ENCODE measurements at places on chromosomes 1 and 21. TPM values are rescaled to one million over a fixed set of nuclear protein-coding genes. Genes with fewer than 3 reads are reported as not detected.

The BNIPL gene
- 0.44 TPM for total RNA-seq

The RCSD1 gene
- 1.7 TPM for total RNA-seq

The MR1 gene
- total RNA-seq = 10.9 TPM

The NPHS2 gene
- not detected for total RNA-seq

The PLA2G2C gene
- not detected for total RNA-seq

The SPOCD1 gene
- 2.1 TPM for total RNA-seq

The HUNK gene
- 6.5 TPM for total RNA-seq

The MRPL55 gene
- 64.0 TPM for total RNA-seq

The DLGAP3 gene
- 4.1 TPM for total RNA-seq

The TSPAN2 gene
- total RNA-seq = 11.1 TPM

The PTPN22 gene
- total RNA-seq = 0.43 TPM

The TMEM125 gene
- 0.68 TPM for total RNA-seq

The LDLRAD1 gene
- total RNA-seq = 0.25 TPM

The CDC42BPA gene
- total RNA-seq = 69.8 TPM

The OLIG2 gene
- 0.18 TPM for total RNA-seq

The TNFAIP8L2 gene
- 0.25 TPM for total RNA-seq

The LRRC38 gene
- total RNA-seq = 0.19 TPM

The GNG4 gene
- total RNA-seq = 34.5 TPM

The FHL3 gene
- 14.8 TPM for total RNA-seq

The RGS13 gene
- 0.41 TPM for total RNA-seq

The GBP4 gene
- 0.13 TPM for total RNA-seq

The UQCRHL gene
- total RNA-seq = 3.0 TPM

The TTLL7 gene
- 27.8 TPM for total RNA-seq

The ZYG11A gene
- 1.3 TPM for total RNA-seq

The DNAJC28 gene
- total RNA-seq = 2.4 TPM

The USP25 gene
- 24.7 TPM for total RNA-seq

The SHISA4 gene
- 2.3 TPM for total RNA-seq

The TNFRSF8 gene
- 1.4 TPM for total RNA-seq

The NEGR1 gene
- total RNA-seq = 1.4 TPM

The GJA5 gene
- 0.14 TPM for total RNA-seq

The GPATCH4 gene
- 40.8 TPM for total RNA-seq

The S100A3 gene
- total RNA-seq = not detected

The LRRIQ3 gene
- total RNA-seq = 1.5 TPM

The SYTL1 gene
- total RNA-seq = 1.3 TPM

The REG4 gene
- total RNA-seq = not detected

The ATF6 gene
- 44.2 TPM for total RNA-seq

The CELA2B gene
- not detected for total RNA-seq

The PLEKHO1 gene
- 44.9 TPM for total RNA-seq

The RNU1-4 gene
- 15,210 TPM for total RNA-seq

All from motor neuron (in vitro differentiated cells).